Mesothelial cell of epicardium (in vitro differentiated cells): ENCODE measurements at places on chromosomes 13 and 19. TPM values are rescaled to one million over a fixed set of nuclear protein-coding genes. Genes with fewer than 3 reads are reported as not detected.

DNA sequence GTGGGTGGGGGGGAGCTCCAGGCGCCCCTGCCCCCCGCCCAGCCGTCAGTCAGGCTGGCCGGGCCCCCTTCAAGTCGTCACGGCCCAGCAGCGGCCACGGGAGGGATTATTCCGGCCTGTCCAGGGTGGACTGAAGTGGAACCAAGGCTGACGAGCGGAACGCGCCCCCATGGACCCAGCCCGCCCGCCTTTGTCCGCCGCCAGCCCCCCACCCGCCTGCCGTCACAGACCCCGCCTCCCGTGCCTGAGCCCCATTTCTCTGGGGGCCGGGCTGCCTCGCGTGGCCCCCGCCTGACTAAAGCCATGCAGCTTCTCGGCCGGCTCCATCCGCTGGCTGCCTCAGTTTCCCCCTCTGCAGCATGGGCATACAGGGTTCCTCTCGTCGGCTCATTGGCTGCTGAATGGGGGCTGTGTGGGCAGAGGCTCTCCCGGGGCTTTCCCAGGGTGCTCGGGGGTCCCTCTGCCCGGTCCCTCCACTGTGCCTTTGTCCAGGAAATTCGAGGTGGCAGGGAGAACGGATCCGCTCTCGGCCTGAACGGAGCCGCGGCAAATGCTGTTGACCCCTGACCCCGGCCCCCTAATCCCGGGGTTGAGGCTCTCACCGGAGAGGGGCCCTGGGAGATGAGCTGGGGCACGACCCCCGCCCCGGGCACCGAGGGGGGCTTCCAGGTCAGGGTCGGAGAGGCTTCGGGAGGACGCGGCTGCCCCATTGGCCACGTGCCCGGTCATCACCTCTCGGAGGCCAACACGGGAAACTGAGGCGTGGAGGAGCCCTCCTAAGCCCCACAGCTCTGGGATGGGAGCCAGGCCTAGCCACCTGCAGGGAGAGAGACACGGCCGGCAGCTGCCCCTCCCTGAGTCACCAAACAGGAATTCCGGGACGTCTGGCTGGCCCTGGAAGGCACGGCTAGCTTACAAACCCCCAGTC, 27.4 kb downstream of the EFNA2 start:
- no peak for DNase-seq

DNA sequence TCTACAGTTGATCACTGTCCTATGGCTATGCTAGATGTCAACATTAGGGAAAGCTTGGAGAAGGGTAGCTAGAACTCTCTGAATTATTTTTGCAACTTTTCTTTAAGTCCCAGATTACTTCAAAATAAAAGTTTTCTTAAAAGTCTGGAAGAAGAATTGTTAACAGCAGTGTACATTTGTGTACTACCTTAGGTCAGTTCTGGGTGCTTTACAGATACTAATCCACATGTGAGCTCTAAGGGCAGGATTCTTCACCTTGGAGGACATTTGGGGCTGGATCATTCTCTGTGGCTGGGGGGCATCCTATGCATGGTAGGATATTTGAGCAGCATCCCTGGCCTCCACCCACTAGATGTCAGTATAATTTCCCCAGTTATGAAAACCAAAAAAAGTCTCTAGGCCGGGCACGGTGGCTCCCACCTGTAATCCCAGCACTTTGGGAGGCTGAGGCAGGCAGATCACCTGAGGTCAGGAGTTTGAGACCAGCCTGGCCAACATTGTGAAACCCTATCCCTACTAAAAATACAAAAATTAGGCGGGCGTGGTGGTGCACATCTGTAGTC, 2.8 kb downstream of the BRME1 start:
- DNase-seq, result no peak

- DNase-seq, result peak; percentile 70
Observed at GRCh38 chr19:55383279-55384130, 587 bp downstream of the TMEM238 start.

- DNase-seq, result no peak
Observed at GRCh38 chr13:101955764-101956163, 446.1 kb downstream of the FGF14 start.

GRCh38 chr13:62838929-62839328, 1423.3 kb upstream of the PCDH20 start:
- DNase-seq, result no peak

- DNase-seq, result peak; percentile 9
Observed at GRCh38 chr19:30428844-30429243, 56.7 kb downstream of the ZNF536 start.

- DNase-seq, result no peak
Observed at GRCh38 chr19:45350477-45351058, 10.0 kb downstream of the KLC3 start.

- no peak for DNase-seq
Observed at GRCh38 chr19:5988517-5989387, 10.8 kb upstream of the RANBP3 start.

DNA sequence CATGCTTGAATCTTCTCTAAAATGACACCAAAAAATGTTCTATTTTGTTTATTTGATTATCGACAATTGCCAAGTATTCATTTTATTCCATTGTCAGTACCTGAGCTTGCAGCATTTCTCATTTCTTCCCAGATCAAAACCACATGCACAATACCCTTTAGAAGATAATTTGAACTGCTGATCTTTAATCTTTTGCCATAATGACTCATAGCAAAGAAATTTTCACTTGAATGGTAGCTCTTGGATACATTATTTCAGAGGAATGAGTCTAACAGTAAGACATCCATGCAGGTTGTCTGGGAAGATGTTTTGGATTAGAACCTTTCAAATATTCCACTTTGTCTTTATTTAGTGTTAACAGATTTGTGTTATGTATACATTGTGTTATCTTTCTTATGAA, 42.0 kb upstream of the RXFP2 start:
- DNase-seq, result no peak

GRCh38 chr13:22252281-22252830, 581.5 kb downstream of the FGF9 start:
- no peak for DNase-seq

GRCh38 chr19:55325172-55325571, at the start of gene TMEM150B:
TMEM150B (minus strand) TSS chr19:55325341; CDS start chr19:55321036, 4,305 bp downstream.
- DNase-seq, result no peak

DNA sequence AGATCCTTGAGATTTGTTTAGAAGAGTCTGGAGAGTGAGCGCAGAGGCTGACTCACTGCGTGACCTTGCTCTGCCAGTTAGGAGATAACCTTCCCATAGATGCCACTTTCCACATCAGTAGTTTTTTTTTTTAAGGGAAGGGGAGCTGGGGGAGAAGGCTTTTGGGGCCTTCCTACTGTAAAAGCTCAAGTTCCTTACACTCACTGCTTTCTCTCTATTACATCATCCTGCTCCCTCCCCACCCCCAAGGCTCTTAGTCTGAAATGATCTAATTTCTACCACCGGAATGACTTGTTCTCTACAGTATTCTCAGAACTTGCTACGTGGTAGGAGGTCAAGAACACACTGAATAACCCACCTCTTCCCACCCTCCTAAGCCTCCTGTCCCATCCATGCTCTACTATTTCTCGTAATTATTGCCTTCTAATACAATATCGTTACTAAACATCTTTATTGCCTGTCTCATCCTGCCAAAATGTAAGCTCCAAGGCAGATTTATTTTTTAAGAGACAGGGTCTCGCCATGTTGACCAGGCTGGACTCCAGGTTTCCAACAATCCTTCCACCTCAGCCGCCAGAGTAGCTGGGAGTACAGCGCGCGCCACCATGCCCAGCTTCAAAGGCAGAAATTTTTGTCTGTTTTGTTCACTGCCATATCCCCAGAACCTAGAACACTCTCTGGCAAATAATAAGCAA, 1.2 kb downstream of the LONP1 start:
- DNase-seq, result no peak

DNA sequence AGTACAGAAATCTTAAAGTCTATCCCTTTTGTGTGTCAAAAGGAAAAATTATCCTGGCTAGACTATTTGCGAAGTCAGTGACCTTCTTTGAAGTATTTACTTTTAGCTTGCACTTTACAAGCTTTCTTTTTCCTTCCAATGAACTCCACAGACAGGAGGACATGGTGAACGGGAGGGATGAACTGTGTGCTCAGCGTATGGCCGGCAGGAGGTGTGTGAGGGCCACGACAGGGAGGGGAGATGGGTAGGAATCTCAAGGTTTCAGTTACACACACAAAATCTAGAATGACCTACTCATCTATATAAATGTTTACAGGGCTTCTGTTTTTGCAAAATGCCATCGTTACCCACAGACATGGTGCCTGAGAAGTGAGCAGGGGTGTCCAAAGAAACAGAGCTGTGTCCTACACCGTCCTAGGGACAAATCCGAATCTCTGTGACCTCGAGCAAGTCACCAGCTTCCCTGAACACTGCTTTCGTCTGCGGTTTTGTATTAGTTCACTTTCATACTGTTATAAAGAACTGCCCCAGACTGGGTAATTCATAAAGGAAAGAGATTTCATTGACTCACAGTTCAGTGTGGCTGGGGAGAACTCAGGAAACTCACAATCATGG, 537.2 kb downstream of the LIG4 start:
- no peak for DNase-seq

DNA sequence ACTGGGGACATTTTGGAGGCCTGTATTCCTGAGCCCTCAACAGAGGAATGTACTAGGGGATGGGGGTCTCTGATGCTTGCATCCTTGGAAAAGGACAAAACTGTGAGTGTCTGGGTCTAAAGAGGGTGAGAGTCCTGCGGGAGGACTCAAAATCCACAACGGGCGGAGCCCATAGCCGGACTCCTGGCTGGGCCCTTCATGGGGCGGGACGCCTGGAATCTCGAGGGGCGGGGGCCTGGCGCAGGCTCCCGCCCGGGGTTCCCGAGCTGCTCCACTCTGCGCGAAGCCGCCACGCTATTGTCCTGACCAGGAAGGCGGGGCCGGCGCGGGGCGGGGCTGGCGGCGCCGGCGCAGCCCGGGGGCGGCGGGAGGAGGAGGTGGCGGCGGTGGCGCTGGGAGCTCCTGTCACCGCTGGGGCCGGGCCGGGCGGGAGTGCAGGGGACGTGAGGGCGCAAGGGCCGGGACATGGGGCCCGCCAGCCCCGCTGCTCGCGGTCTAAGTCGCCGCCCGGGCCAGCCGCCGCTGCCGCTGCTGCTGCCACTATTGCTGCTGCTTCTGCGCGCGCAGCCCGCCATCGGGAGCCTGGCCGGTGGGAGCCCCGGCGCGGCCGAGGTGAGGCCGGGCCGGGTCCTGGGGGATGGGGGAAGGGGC, at the start of gene APLP1:
TSS of gene APLP1 (plus strand) at position 403 of the 651 bp plus-strand sequence. CDS start at position 466, 63 bp downstream.
- DNase-seq, result peak; percentile 74

DNA sequence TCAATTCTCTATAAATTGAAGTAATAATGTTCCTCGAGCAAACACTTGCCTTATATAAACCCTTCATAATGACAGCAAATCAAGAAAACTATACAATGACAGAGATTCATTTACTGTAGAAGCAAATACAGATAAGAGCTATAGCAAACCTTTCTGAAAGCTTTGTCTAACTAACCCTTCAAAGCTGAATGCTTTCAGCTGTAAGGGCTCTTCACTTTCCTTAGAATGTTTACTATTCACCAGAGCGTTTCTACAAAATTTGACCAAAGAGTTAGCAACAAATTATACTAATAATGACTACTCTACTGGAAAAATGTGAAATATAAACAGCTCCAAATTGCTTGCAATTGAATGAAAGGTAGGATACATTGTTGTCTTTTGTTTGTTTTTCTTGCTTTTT, 218.1 kb downstream of the SLITRK5 start:
- DNase-seq, result no peak

GRCh38 chr19:55261671-55262126, 2.9 kb upstream of the PPP6R1 start:
- no peak for DNase-seq

- DNase-seq, result no peak
Observed at GRCh38 chr13:113769106-113769505, 10.1 kb downstream of the TMEM255B start.

- DNase-seq, result no peak
Observed at GRCh38 chr13:50174630-50175029, 159.4 kb downstream of the KCNRG start.

- DNase-seq, result peak; percentile 74
Observed at GRCh38 chr19:58544591-58545285, 874 bp downstream of the TRIM28 start.

DNA sequence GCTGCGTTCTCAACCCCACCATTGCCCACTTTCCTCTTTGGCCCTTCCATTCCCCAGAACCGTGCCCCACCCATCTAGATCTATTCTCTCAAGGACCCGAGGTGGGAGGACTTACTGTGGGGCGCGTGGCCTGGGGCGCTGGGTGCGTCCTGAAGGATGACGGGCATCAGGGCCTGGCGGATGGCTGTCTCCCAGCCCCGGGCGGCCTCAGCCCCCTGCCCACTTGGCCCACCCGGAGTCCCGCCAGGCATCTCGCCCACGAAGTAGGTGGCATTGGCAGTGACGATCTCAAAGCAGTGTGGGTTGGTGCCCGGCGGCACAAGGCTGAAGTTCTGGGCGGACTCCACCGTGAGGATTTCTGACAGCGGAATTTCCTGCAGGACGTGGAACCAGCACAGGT, 23.2 kb downstream of the PRKD2 start:
- no peak for DNase-seq

DNA sequence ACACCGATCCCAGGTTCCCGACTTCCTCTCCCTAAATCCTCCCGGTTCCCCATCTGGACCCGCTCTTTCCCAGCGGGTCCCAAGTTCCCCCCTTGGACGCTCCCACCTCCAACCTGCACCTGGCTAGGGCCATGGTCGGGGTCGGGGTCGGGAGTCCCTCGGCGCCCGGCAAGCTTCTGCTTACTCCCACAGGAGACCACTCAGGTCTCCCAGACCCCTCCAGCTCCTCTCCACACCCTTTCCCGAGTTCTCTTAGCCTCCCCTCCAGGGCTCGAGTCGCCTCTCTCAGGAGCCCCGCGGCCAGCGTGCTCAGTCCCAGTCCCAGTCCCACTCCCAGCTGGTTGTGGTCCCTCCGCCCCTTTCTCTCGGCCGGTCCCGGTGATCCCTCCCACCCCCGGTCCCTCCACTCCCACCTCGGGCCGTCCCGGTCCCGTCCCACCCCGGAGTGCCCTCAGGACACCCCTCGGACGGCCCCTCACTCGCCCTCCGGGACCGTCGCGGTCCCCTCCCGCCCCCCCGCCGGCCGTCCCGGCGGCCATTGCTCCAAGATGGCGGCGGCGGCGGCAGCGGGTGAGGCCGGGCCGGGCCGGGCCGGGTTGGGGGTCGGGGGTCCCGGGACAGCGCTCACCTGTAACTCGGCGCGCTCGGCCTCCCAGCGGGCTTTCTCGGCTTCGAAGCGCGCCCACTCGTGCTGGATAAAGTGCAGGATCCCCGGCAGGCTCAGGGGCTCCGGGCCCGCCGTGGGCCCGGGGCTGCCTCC, at the start of gene FKRP:
TSS of gene FKRP (plus strand) at position 537 of the 760 bp plus-strand sequence. CDS start 9,394 bp downstream, outside the sequence.
- no peak for DNase-seq

Gene CEACAM3
- not detected in 3 replicates for total RNA-seq

Gene BRCA2
- total RNA-seq, result 6.5 to 10.3 TPM (median 8.1 TPM) in 3 replicates

Gene PRSS57
- total RNA-seq, result not detected in 3 replicates

Gene CALM3
- total RNA-seq, result 231 to 233 TPM (median 231 TPM) in 3 replicates

Gene SMAD9
- total RNA-seq, result 30.9 to 32.3 TPM (median 31.9 TPM) in 3 replicates

Gene SLC7A10
- 0.91 to 1.1 TPM (median 0.92 TPM) in 3 replicates for total RNA-seq

Gene FPR3
- total RNA-seq, result not detected in 3 replicates

Gene METTL21C
- total RNA-seq, result not detected in 3 replicates

Gene LHB
- not detected in 3 replicates for total RNA-seq

Gene CYSLTR2
- 3.5 to 3.9 TPM (median 3.5 TPM) in 3 replicates for total RNA-seq

Gene CYP4F2
- not detected in 3 replicates for total RNA-seq

Gene PIK3R2
- total RNA-seq, result 90.4 to 95.5 TPM (median 94.7 TPM) in 3 replicates

Gene ICAM5
- 3.3 to 5.7 TPM (median 4.9 TPM) in 3 replicates for total RNA-seq

Gene ZNF99
- not detected in 3 replicates for total RNA-seq

Gene ENOX1
- 2.5 to 3.0 TPM (median 3.0 TPM) in 3 replicates for total RNA-seq

Gene SPTBN4
- total RNA-seq, result 1.5 to 3.4 TPM (median 1.7 TPM) in 3 replicates

Gene FBXW9
- 9.6 to 9.8 TPM (median 9.8 TPM) in 3 replicates for total RNA-seq
